OCI-LY7 (cell line): ENCODE measurements at places on chromosomes 7 and 10. TPM values are rescaled to one million over a fixed set of nuclear protein-coding genes. Genes with fewer than 3 reads are reported as not detected.
A peak's percentile ranks its signal among the peaks of the same experiment; 100 is the strongest.

- DNase-seq, result peak; percentile 37
Observed at GRCh38 chr10:68560186-68560942, at the start of gene TET1. Gene TET1, plus strand, starts transcription at chr10:68560337. Its CDS starts 12,002 bp downstream, at chr10:68572339.

The GDF2 gene
- total RNA-seq, result not detected in 2 replicates

The KLF14 gene
- not detected in 2 replicates for total RNA-seq

- DNase-seq, result peak; percentile 64
Observed at GRCh38 chr10:11610826-11611247, 613 bp downstream of the USP6NL start.

DNA sequence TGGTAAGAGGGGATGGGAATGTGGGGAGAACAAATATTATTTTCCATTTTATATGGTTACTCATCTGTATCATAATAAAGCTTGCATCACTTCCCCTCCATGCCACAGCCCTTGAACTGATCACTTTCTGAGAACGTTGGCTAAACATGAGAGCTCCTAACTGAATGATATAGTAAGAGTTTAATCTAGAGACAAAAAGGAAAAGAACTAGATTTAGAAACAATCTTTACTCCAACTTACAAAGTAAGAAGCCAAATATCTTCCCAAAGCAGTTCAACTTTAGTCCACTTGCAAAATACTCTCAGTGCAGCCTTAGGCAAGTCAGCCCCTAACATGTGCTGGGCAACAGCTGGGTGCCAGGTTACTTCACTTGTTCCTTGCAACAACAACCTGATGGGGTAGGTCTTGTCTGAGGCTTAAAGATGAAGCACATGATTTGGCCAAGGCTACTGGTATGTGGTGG is 20.3 kb downstream of the SMURF1 start:
- DNase-seq, result no peak

DNA sequence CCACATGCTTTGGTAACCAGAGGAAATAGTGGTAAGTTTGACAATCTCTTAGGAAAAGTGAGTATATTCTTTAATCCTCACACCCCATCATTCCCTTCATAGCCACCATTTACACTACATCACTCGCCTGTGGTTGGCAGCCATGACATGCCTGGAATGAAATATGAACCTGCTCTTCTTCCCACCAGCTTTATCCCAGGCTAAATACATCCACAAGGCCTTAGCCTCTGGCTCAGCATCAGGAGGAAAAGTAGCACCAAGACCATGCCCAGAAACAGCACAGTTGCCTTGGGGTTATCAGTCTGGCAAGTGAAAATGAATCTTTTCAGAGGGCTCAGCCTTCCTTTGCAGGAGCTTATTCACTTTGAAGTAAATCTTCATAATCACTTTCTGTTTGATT is 40.3 kb downstream of the SGCE start:
- no peak for DNase-seq

The MPP7 gene
- 19.6 and 26.4 TPM in 2 replicates for total RNA-seq

DNA sequence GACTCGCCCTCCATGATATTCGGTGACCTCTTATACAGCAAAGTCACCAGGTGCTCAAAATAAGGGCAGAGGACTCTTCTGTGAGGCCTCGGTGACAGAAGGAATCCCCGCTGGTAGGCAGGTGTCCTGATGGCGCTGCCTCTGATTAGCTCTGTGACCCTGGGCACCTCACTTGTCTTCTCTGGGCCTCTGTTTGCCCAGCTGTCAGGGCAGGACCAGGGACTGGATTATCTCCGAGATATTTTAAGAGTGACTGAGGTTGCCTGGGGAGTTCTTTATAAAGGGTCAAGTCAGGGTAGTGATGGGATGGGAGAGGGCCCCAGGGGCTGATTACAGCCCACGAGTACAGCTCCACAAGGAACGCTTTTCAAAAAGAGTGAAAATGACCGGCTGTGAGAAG is 70.9 kb upstream of the SAMD8 start:
- no peak for DNase-seq

The NEUROG3 gene
- total RNA-seq, result not detected in 2 replicates

The LIPA gene
- 19.0 and 19.4 TPM in 2 replicates for total RNA-seq

The PPP1R17 gene
- not detected in 2 replicates for total RNA-seq

DNA sequence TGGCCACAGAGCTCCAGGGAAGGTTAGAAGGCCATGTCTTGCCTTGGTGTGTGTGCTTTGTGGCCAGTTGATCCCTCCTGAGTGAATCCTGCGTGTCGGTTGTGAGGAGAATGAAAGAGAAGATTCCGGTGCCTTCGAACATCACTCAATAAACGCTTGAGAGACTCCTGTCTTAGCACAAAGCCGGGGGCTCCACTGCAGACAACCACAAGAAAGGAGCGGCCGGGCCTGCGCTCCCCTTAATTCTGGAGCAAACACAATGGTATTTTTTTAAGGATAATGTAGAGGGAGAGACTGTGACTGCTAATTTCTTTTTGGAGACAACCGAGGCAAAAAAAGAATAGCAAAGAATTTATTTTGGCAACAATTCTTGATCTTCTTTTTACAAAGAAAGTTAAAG is 286.8 kb upstream of the SHH start:
- DNase-seq, result no peak

The MUC3A gene
- not detected in 2 replicates for total RNA-seq

The AKR1E2 gene
- not detected in 2 replicates for total RNA-seq

The UPK3BL2 gene
- 19.5 and 22.2 TPM in 2 replicates for total RNA-seq

DNA sequence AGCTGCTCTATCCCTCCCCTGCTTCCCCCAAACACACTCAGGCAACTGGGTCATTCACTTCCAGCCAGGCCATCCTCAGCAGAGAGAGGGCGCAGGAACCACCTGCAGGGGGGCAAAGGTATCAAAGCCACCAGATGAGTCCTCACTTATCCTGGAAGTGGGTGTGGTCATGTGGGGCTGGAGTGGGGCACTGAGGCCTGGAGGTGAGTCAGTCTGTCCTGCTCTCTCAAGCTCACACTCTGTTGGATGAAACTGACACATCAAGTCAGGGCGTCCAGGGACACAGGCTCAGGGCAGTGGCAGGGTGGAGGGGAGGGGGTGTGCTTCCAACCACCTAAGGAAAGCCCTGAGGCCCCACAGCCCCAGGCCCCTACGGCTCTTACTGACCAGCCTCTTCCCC is 8.0 kb upstream of the ELFN1 start:
- no peak for DNase-seq

DNA sequence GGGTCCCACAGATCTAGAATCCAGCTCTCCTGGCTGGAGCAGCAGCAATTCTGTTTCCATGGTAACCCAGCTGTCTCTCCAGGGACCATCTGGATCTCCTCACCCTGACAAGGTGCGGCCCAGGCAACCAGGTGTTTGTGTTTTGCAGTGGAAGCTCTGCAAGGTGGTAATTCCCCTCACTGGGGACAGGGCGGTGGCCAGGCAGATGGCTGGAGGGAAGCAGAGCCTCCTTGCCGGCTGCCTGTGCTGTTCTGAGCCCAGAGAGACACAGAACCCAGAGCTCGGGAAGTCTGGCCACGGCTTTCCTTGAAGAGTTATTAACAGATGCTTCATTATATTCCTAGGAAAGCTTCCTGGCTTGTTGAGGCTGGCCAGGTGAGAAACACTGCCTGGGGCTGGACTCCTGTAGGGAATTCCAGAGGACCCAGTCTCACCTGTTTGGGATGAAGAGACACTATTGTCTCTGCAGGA is 118.2 kb upstream of the PPIF start:
- no peak for DNase-seq

DNA sequence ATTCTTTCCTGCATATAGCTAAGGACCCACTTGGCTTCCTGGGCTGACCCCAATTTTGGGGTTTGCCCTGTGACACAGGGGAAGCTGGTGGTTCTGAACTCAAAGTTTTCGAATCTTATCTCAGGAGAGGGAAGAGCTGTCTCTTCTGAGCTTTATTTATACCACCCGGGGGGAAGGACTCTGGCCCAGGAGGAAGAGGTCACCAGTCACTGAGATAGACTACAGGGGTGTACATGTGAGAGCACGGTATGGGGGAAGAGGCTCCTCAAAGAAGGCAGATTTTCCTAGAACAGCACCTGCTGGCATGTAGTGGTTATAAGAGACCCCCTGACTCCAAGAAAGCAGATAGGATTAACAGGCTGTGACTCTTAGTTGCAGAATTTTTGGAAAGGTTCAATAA is 101.8 kb upstream of the ELMO1 start:
- no peak for DNase-seq

The TAS2R5 gene
- total RNA-seq, result 1.3 and 1.8 TPM in 2 replicates

GRCh38 chr7:145009876-145010275 is 174.0 kb upstream of the TPK1 start:
- DNase-seq, result no peak
